ENCODE measurements at places on chromosomes 1 and 21. TPM values are rescaled to one million over a fixed set of nuclear protein-coding genes. Genes with fewer than 3 reads are reported as not detected.

- no peaks in the 10 kb centered on the region for H3K36me3 ChIP-seq
- H3K4me1 ChIP-seq: no peaks in the 10 kb centered on the region
- no peaks in the 10 kb centered on the region for H3K27me3 ChIP-seq
- no peak overlapping the region for H3K4me3 ChIP-seq
These were observed 321.7 kb upstream of the PLXNA2 start for GRCh38 chr1:208565756-208566440.

- no peaks in the 10 kb centered on the region for H3K36me3 ChIP-seq
- H3K4me3 ChIP-seq: no peak overlapping the region
- no peak overlapping the region for H3K27ac ChIP-seq
- no peaks in the 10 kb centered on the region for H3K4me1 ChIP-seq
These were observed 54.0 kb upstream of the KANK4 start for GRCh38 chr1:62373221-62373620.

DNA sequence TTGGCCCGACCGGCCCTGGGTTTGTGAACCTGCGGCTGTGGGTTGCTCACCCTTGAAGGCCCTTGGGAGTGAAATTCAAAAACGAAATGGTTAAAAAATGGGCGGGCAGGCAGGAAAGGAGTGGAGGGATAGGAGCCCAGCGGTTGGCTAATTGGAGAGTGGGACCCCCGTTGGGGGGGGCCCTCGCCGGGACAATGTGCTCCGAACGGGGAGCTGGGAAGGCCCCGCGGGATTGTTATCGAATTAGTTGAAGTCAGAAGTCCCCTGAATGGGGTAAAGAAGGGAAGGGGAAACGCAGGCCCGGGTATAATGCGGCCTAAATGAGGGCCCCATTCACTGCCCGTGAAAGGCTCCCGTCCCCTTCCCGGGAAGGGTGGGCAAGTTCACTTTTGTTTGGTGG lies 135.7 kb downstream of the PRDM16 start:
- no peak overlapping the region for H3K4me3 ChIP-seq
- H3K36me3 ChIP-seq: no peaks in the 10 kb centered on the region
- H3K27me3 ChIP-seq: no peaks in the 10 kb centered on the region
- DNase-seq: no peak
- H3K4me1 ChIP-seq: no peaks in the 10 kb centered on the region

DNA sequence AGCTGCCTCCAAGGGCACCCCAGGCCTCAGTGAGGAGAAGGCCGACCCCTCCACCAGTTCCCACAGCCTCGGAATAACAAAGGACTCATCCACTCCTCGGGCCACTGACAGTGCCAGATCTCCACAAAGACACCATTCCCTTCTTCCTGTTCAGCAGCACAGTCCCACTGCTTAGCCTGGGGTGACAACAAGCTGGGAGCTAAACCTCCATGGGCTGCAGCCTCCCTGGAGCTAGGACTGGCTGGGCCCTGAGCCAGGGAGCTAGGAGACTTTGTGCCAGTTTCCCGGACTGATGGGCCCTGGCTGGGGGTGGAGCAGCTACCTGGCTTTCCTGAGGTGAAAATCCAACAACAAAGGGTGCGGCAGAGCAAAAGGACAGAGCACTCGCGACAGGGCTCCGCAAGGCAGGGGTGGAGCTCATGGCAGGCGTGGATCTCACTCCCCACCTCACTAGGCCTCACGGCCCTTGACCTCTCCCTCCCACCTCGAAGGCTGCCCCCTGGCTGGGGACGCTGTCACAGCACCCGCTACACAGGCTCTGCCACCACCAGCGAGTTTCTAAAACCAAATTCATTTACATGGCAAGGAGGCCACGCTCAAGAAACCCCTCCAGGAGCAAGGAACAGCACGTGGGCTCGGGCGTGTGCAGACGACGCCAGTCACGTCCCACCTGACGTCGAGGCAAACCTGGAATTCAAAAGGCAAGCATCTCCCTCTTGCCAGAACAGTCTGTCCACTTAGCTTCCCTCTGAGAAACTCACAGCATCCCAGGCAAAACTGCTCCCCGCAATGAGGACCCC lies 13.8 kb downstream of the SLC35E2B start:
- peaks cover 19% of the 10 kb centered on the region for H3K4me1 ChIP-seq
- H3K4me3 ChIP-seq: no peak overlapping the region
- H3K27me3 ChIP-seq: no peaks in the 10 kb centered on the region
- peak; percentile 25 for DNase-seq
- no peak overlapping the region for H3K27ac ChIP-seq

- H3K4me1 ChIP-seq: peaks cover 14% of the 10 kb centered on the region
- no peaks in the 10 kb centered on the region for H3K36me3 ChIP-seq
- no peak overlapping the region for H3K27ac ChIP-seq
- no peak for DNase-seq
- H3K4me3 ChIP-seq: no peak overlapping the region
- peaks cover 81% of the 10 kb centered on the region for H3K27me3 ChIP-seq
These were observed 1.1 kb upstream of the DMBX1 start for GRCh38 chr1:46488343-46489168.

DNA sequence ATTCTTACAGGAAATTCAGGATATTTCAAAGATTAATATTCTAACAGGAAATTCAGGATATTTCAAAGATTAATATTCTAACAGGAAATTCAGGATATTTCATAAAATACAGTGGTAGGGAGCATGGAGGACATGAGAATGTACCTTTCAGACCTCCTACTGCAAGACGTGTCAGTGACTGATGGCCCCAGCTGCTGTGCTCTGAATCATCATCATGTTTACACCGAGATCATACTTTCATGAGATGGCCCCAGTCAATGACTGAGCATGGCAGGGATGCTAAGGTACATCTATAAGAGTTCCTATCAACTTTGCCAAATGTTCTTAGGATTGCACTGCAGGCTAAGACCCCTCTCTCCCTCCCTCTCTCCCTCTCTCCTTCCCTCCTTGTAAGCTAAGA lies 69.0 kb downstream of the HFM1 start:
- H3K4me1 ChIP-seq: no peaks in the 10 kb centered on the region
- H3K4me3 ChIP-seq: no peak overlapping the region
- DNase-seq: no peak
- no peaks in the 10 kb centered on the region for H3K27me3 ChIP-seq

GRCh38 chr21:33013626-33014025 lies 12.1 kb upstream of the OLIG2 start:
- DNase-seq: no peak
- H3K36me3 ChIP-seq: no peaks in the 10 kb centered on the region
- no peak overlapping the region for H3K4me3 ChIP-seq
- H3K4me1 ChIP-seq: no peaks in the 10 kb centered on the region
- peaks cover 7% of the 10 kb centered on the region for H3K27me3 ChIP-seq
- H3K27ac ChIP-seq: no peak overlapping the region

DNA sequence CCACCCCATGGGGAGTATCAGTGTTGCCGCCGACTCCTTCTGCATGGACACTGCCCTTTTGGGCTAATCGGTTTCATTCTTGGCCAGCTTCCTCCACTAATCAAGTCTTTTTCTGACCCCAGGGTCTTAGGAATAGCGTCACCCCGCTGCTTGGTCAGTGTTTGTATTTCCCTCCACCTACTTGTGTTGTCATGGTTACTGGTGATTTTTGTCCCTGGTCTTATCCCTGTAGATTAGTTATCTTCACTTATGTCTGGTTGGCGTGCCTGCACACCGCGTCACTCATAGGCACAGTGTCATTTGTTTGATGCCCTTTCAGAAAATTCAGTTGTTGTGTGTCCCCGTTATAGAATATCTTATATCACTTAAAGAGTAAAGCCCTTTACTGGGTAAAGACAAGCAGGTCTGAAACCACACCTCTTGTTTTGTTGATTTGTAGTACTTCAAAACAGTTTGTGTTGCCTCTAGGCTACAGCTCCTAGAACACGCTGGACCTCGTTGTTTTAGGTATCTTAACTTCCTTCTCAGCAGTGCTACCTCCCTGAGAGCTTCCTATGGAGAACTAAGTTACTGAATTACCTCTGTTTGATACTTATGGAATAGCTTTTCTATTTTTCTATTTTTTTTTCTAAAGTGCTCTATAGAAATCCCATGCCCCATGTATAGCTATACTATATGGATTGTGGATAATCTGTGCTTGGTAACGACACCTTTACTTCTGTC lies 868 bp downstream of the PPP1R12B start:
- H3K4me3 ChIP-seq: peak overlapping the region; percentile 90
- no peaks in the 10 kb centered on the region for H3K36me3 ChIP-seq
- DNase-seq: no peak
- H3K27me3 ChIP-seq: no peaks in the 10 kb centered on the region
- no peaks in the 10 kb centered on the region for H3K4me1 ChIP-seq

DNA sequence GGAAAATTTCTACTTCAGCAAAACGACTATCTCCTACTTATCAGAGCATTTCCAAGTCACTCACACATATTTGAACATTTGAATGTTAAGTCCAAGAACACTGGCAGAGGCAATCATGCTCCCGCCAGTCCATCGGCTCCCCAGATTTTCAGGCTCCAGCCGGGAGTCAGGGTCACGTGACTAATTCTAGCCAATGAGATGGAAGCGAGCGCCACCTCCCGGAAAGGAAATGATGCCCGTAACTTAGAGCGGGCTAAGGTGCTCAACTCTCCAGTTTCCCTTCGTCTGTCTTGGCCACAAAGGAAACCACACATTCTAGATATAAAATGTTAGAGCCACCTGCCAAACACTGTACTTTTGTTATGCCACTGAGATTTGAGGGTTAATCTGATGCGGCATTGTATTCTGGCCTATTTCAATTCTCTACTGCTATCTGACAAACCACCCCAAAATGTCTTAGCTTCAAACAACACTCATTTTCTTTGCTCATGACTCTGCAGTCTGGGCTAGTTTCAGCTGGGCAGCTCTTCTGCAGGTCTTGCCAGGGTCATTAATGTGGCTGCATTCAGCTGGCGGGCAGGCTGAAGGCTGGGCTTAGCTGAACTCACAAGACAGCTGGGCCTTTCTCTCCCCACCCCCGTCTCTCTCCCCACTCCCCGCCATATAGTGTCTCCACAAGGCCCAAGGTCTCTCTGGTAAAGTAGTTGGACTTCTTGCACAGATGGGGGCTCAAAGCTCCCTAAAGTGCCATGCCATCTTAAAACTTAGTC lies 16.5 kb upstream of the LHX4 start:
- H3K27me3 ChIP-seq: peaks cover 4% of the 10 kb centered on the region
- no peaks in the 10 kb centered on the region for H3K36me3 ChIP-seq
- H3K4me3 ChIP-seq: peak overlapping the region; percentile 15
- no peaks in the 10 kb centered on the region for H3K4me1 ChIP-seq

DNA sequence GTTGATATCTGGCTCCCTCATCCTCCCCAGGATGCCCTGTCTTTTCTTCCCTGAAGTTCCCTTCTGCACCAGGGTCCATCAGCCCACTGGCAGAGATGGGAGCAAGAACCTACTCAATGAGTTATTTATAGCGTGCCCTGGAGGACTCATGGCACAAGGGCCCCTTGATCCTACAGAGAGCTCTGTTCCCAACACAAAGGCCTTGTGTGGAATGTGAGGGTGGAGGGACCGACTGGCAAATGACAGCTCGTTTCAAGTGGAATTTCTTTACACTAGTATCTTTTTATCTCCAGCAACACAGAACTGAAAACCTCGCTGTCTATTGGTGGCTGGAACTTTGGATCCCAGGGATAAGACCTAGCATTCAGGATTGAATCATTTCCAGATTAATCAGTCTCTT lies 22.4 kb downstream of the CHI3L2 start:
- no peak overlapping the region for H3K4me3 ChIP-seq
- DNase-seq: no peak
- no peak overlapping the region for H3K27ac ChIP-seq
- no peaks in the 10 kb centered on the region for H3K36me3 ChIP-seq
- peaks cover 3% of the 10 kb centered on the region for H3K27me3 ChIP-seq

GRCh38 chr1:111719135-111719534 lies 20.1 kb downstream of the INKA2 start:
- no peak overlapping the region for H3K4me3 ChIP-seq
- H3K27ac ChIP-seq: peak overlapping the region; percentile 94
- no peaks in the 10 kb centered on the region for H3K27me3 ChIP-seq
- peaks cover 5% of the 10 kb centered on the region for H3K36me3 ChIP-seq
- no peak for DNase-seq
- H3K4me1 ChIP-seq: peaks cover 10% of the 10 kb centered on the region

DNA sequence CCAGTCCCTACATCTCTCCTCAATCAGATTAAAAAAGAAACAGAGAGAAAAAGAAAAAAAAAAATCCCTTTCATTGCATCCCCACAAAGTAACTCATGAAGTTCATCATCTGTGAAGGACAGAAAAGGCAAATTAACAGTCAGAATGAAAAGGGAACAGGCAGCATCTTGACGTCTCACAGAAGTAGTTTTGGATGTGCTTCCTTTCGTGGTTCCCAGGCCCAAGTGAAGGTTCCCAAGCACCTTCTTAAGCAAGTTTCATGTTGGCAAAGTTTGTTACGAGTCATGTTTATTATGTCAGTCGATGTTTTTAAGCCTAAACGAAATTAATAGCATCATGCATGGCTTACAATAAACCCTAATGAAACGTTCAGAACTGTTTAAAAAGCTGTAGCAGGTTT lies 475.2 kb downstream of the SETD4 start:
- H3K27me3 ChIP-seq: no peaks in the 10 kb centered on the region
- H3K27ac ChIP-seq: no peak overlapping the region
- H3K4me3 ChIP-seq: no peak overlapping the region
- H3K36me3 ChIP-seq: no peaks in the 10 kb centered on the region
- no peak for DNase-seq

- no peak for DNase-seq
- H3K27ac ChIP-seq: no peak overlapping the region
- H3K36me3 ChIP-seq: no peaks in the 10 kb centered on the region
- no peak overlapping the region for H3K4me3 ChIP-seq
- peaks cover 38% of the 10 kb centered on the region for H3K4me1 ChIP-seq
These were observed 63.5 kb downstream of the DISC1 start for GRCh38 chr1:231690059-231690458.

DNA sequence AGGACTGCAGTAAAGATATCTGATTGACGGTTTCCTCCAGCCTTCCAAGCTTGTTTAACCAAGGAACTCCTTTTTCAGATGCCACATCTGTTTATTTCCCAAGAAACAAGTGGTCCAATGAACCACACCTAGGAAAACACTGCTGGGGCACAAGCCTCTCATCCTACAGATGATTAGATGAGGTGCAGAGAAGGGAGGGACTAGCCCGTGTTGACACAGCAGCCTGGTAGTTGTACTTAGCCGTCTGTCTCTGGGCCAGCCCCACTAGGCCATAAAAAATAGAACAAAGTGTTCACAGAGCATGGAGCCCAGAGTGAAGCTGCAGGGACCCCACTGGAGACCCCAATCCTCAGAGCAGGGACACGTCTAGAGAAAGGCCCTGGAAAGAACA lies 32.1 kb downstream of the LRP8 start:
- no peaks in the 10 kb centered on the region for H3K27me3 ChIP-seq
- DNase-seq: no peak
- peaks cover 11% of the 10 kb centered on the region for H3K4me1 ChIP-seq
- H3K4me3 ChIP-seq: no peak overlapping the region
- no peak overlapping the region for H3K27ac ChIP-seq
- H3K36me3 ChIP-seq: no peaks in the 10 kb centered on the region

CFAP107 gene
- total RNA-seq: not detected

NBPF10 gene
- 0.28 TPM for total RNA-seq

C1orf94 gene
- not detected for total RNA-seq

PLA2G5 gene
- total RNA-seq: 44.1 TPM

AMY1A gene
- total RNA-seq: not detected

Data from heart left ventricle (tissue), 16 donors.